GM06990 (cell line): ENCODE measurements at places on chromosomes 4 and X.

GRCh38 chr4:38857354-38858096, 908 bp upstream of the TLR6 start:
- peak; percentile 79 for DNase-seq

DNA sequence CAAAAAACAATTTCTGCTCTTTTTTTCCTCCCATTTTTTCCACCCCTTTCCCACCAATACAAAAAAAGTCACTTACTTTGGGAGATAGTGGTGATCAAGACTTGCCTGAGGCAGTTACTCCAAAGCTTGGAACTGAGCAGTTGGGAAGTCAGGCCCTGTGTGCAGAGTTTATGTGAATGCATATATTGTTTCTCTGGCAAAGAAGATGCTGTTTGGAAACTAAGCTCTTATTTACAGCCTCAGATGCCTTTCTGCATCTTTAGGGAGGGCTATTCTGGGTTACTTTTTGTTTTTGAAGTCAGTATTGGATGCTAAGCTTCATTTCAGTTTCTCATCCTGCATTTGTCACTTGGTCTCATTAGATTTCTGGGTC, 136.3 kb downstream of the ZNF330 start:
- DNase-seq: no peak

- DNase-seq: no peak
These were observed 367.2 kb downstream of the AFF2 start for GRCh38 chrX:148867596-148867995.

- DNase-seq: no peak
These were observed 501.6 kb upstream of the SMIM31 start for GRCh38 chr4:164252286-164252685.

DNA sequence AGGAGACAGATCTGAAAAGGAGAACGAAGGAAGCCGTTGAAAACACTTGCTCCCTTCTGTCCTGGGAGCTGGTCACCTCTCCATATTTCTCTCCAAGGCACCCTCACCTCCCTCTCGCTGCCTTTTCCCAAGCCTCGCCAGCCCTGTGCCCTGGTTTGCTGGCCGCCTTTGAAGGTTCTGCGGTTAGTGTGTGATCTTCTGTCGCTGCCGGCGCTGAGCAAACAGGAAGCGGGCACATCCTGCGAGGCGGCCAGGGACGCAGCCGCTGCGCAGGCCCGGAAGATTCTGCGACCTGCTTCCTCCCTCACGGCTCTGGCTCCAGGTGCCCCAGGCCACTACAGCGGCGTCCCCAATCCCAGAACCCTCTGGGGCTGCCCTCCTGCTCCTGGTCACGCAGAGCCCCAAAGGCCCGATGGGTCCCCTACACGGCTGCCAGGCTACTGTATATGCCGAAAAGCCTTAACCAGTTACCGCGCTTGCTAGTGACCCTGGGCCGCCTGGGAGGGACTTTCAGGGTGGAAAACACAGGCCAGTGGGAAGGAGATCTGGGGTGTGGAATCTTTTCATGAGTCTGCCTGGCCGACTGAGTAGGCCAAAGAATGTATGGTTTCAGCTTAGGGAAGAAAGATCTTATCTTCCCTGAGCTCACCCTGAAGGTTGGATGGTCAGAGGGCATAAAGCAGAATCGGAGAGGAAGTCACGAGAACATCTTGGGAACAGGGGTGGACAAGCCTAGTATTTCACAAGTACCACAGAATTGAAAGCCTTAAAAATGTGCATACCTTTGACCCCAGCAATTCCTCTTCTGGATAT, 2.3 kb upstream of the SASH3 start:
- DNase-seq: peak; percentile 86

- no peak for DNase-seq
These were observed 15.5 kb upstream of the HELT start for GRCh38 chr4:185002784-185003183.

DNA sequence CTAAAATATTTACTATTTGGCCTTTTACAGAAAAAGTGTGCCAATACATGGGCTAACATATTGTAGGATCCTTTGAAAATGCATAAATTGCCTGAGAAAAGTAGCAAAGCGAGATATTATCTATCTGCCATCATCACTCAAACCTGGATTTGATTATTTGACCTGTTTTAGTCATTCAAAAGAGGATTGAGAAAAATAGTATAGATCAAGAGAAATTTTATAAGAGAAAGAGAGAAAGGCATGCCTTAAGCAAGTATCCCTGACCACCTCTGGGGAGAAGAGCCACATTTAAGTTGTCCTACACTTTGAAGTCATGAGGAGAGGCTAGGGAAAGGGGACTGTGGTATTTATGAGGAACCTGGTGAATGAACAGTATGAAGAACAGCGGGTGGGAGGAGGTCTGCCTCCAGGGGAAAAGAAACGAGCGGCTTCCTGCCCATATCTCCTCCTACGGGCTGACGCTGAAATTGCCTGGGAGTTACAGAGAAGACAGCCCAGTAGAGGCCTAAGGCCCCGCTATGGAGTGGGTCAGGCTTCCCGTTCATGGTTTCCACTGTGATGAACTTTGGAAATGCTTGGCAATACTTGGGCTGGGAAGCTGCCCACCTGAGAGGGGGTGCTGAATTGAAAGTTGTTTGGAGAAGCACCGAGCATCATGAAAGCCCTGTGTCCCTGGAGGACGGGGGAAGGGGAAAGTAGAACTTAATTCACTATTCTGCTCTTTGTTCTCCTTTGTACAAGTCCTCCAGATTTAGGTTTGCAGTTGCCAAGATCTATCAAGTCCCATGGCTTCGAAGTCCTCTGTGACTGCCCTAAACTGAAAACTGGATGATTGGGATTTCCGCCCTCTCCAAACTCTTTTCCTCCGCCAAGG, 106.9 kb upstream of the ACSL4 start:
- DNase-seq: no peak

DNA sequence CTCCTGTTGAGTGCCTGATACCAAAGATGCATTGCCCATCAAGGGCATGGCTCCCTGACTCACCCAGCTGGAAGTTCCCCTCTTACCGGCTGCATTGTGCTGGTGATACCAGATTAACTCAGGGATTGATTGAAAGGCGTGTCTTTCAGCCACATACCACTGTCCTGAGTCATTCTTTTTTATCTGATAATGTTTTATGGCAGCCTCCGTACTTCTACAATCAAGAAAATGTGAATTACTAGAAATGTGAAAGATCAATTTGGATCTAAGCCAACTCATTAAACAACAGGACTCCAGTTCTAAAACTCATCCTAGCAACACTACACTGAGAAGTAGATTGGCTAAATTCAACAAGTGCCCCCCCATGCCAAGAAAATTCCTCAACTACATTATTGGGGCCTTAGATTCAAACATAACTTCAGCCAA, 40.0 kb downstream of the TXK start:
- no peak for DNase-seq

DNA sequence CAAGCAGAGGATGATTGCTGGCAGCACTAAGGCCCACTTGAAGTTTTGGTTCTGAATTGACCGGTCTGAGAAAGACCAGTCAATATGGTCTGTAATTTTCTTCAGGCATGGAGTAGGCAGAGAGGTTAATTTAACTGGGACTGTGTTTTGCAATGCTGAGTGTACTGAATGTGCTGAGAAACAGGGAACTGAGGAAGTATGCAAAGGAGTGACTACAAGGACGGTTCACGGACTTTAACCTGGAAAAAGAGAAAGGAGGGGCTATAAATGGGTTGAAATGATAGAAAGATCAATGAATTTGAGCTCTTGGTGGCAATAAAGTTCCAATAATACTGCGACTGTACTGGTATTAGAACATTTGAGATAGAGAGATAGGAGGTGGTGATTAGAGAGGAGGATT, 84.5 kb downstream of the MAGEB17 start:
- DNase-seq: no peak

DNA sequence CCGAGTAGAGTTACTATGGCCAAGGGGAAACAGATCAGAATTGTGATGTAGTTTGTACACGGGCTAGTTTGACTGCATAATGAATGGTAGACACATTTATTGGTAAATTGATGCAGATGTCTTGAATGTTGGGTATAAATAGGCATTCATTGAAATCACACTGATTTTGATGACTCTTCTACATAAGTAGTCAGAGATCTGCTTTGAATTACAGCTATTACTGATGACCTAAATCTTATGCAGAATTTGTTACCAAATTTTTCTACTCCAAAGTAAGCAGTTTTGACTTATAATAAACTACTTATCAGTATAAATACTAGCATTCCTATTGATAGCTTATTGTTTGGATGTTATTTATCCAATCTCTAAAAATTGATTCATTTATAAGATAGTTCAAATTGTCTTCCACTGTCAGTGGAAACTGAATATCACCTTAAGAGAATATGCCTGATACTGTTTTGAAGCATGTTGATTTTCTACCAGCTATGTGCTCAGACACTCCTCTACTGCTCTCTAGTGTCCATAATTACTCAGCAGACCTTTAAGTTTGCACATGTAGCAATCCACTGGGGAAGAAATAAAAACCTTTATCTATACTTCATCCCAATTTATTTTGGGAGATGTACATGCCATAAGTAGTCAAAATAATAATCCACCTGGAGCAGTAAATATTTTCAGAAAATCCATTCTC, 120.3 kb downstream of the RASL11B start:
- no peak for DNase-seq

DNA sequence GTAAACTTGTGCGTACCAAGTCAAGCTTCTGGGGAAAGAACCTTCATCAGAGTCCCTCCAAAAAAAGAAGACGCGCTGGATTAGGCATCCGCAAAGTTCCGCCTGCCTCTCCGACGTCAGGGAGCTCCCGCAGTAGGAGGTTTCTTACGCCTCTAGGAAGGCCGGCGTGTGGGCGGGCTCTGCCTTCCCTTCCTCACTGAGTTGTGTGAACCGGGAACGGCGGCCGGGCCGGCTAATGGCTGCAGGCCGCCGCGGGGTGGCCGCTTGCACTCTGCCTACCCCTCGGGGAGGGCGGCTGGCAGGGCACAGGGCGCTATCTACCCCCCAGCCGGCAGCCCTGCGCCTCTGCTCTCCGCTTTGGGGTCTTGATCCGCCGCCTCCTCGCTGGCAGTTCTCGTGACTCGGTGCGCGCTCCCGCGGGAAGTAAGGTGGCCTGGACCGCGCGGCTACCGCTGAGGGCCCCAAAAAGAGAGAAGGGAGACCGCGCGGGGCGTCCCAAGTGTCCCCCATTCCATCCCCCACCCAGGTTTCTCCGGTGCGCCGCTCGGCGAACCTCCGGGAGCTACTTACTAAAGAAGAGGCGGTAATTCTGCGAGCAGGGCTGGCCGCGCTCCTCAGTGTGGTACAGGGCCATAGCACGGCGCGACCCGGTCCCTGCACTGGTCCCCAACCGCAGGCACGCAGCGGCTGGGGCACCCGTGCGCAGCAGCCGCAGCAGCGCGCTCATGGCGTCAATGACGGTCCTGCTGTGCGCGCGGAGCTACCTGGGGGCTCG, at the start of gene PPA2:
PPA2 (minus strand) TSS at position 739 of the 775 bp plus-strand sequence; CDS start at position 727, 12 bp downstream.
- DNase-seq: peak; percentile 94

DNA sequence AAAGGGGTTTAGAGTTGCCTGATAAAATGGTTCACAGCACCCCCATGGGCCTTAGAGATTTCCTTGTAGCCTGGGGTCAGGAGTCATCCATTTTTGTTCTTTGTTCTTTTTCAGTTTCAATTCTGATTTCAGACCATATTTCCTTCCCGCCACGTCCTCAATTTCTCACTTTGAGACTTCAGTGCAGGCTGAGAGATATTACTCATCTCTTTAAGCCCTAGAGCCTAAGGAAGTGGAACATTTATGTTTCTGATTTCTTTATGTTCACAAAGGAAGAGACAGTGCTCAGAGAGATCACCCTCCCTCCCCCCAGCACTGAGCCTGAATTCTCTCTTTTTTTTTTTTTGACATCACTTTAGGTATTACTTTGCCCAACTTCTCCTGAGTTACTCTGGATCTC, 56.3 kb downstream of the MSN start:
- DNase-seq: peak; percentile 65

GRCh38 chr4:5292101-5292500, 240.8 kb downstream of the STK32B start:
- DNase-seq: no peak

GRCh38 chr4:76600447-76600846, 165.4 kb downstream of the SHROOM3 start:
- no peak for DNase-seq
